ENCODE measurements at places on chromosomes 5 and 9.

- no peak for DNase-seq
Measured at GRCh38 chr5:76081811-76082771, 1.1 kb upstream of the SV2C start.

DNA sequence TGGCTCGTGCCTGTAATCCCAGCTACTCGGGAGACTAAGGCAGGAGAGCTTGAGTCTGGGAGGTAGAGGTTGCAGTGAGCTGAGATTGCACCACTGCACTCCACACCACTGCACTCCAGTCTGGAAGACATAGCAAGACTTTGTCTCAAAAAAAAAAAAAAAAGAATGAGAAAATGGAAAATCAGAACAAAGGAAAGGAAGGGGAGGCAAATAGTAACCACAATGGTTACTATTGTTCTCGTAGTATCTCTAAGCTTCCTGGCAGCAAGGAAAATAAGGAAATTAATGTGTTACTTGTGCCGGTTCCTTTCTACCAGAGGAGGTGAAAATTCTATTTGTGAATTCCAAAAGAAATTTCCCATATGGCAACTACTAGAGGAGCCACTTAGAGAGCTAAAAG, 48.5 kb upstream of the BNC2 start:
- DNase-seq, result no peak

GRCh38 chr9:118832371-118832770, 536.9 kb downstream of the BRINP1 start:
- DNase-seq, result no peak

GRCh38 chr5:139065306-139065705, 132.9 kb downstream of the SIL1 start:
- no peak for DNase-seq

DNA sequence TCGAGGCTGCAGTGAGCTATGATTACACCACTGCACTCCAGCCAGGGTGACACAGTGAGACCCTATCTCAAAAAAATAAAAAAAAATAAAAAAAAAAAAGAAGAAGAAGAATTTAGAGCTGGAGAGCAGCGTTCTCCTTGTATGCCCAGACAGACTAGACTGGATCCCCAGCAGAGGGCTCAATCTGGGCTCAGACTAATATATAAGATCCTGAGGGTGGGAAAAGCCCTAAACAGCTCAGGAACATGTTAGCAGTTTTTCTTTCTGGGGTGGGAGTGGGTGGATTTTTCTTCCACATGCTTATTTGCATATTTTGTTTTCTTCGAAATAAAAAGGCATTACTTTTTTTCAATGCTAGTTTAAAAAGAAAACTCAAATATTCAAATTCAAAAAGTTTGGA, 904 bp upstream of the BSPRY start:
- no peak for DNase-seq

DNA sequence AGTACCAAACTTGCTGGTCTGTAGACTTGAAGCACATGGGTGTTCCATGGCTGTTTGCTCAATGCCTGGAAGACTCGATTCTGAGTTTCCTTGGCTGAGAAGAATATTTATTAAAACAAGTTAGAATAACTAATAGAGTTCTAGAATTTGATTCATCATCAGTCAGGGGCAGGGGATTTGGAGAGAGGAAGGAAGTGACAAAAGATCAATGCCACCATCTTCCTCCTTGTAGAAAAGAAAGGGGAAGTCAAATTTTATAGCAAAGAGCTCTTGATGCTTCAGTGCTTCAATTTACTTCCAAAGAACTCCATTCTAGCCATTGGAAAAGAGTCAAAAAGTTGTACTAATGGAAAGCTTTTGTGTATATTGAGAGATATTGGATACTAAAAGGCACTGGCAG, 236.3 kb downstream of the MCTP1 start:
- no peak for DNase-seq

DNA sequence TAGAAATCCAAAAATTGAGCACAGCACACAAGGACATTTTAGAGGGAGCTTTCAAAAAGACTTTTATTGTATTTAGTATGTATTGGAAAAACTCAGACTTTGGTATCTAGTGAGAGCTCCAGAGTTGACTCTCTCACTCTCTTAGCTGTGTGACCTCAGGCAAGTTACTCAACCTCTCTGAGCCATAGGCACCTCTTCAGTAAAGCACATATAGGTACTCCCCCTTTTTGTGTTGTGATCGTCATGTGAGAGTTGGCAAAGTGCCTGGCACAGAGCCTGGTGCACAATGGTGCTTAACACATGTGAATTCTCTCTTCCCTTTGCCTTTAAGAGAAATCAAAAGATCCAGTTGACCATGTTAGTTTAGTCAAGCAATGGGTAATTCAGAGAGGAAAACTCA, 186.2 kb downstream of the TMEM38B start:
- no peak for DNase-seq

DNA sequence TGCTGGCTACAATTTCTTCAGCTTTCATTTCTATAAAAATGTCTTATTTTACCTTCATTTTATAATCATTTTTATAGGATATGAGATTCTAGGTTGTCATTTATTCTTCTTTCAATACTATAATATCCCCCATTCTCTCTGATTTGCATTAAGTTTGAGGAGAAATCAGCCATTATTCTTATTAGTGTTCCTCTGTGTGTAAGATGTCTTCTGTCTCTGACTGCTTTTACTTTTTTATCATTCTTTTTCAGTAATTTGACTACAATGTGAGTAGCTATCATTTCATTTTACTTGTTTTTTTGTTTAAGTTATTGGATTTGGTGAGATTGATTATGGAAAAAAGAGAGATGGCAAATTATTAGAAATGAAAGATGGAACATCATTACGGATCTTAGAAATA, 13.6 kb upstream of the SREK1 start:
- DNase-seq, result no peak
